ENCODE measurements at places on chromosomes 6 and 20.

DNA sequence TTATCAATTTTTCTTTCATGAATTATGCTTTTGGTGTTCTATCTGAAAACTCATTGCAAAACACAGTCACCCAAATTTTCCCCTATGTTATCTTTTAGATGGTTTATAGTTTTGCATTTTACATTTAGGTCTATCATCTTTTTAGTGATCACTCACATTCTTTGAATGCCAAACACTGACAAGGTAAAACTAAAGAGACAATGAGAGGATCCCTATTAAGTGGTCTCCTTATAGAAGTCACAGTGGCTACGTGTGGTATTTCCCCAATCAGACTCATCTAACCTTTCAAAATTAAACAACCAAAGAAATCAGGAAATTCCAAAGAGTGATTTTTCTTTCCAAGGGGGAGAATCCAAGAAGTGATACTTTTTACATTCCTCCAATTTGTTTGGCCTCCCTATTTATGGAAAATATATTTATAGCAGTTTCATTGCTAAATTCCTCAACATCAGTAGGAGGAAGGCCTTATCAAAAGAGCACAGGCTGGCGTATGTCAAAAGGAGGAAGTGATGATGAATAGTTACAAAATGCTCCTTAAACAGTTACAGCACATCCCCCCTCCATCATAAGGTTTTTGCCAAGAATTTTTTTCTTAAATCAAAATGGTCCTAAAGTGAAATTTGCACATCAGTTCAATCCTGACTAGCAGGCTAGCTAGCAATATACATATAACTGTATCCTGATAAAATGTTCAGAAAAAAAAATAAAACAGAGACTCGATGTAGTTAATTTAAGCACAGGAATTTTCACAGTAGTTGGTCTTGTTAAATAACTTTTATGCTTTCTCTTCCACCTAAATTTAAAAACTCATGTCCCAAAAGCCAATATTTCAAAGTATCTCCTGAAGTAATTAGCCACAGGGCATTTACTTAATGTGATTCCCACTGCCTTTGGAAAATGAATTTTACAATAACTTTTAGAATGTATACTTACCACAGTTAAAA lies 76.2 kb upstream of the IPCEF1 start:
- peak; percentile 22 for DNase-seq

GRCh38 chr20:37383229-37383989 lies 37.5 kb downstream of the SRC start:
- DNase-seq, result peak; percentile 84

DNA sequence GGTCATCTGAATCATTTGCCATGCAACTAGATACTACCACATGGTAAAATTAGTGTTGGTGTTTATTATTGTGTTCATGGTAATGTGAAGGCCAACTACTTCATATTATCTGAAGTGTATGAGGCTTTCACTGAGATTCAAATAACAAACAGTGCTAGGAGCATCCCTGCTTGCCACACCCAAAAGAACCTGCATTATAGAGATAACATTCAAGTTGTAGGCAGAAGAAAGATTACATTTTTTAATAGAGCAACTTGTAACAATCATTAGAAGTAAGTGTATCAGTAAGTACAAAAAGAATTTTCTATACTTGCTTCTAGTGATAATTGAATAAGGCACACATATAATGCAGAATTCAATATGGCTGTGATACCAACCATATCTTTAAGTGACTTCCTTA lies 49.8 kb downstream of the BCKDHB start:
- no peak for DNase-seq

GRCh38 chr6:98308564-98308963 lies 525.8 kb upstream of the POU3F2 start:
- no peak for DNase-seq

DNA sequence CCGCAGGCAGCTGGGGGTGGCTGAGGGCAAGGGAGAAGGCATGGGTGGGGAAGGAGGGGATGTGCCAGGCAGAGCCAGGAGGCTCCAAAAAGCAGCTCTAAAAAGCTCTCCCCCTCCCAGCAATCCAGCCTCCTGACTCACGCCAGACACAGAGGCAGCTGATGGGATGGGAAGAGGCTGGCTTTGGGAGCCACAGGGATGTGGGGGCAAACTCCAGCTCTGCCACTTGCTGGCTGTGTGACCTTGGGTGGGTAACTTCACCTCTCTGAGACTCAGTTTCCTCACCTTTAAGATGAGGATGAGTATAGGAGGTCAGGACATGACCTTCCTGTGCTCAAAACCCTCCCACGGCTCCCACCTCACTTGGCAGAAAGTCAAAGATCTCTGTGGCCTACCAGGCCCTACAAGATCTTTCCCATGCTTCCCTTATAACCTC lies 148.9 kb downstream of the CEBPB start:
- no peak for DNase-seq

DNA sequence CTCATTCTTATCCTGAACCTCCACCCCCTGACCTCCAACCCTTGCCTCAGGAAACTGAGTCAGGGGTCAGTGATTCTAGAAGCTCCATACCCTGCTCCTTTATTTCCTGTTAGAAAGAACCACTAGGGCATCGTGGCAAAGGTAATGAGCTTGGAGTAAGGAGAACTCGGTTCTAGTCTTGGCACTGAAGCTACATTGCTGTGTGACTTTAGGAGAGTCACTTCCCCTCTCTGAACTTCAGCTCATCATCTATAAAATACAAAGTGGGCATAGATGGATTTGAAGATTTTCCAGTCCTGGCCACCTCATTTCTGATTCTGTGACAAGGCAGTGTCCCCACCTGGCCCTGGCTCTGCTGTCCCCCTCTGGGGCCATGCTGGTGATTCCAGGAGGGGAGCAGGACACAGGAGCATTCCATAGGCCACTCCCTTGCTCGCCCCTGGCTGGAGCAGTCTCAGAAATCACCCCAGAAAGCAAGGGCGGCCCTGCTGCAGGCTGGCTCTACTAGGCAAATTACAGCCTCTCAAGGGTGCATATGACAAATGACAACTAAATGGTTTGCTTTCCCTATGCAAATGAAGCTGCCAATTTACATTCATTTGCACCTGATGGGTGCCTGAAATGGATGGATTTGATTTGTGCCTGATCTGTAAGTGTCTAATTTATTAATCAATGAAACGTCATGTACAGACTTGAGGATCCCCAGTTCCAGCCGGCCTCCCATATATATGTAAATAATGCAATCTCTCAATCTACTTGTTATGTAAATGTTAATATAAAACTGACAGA lies 62.2 kb downstream of the LRFN2 start:
- no peak for DNase-seq

GRCh38 chr20:56656632-56657031 lies 27.5 kb downstream of the TFAP2C start:
- DNase-seq, result no peak

All from bronchial epithelial cell (primary cell).